ENCODE measurements at places on chromosomes 13 and 19.

DNA sequence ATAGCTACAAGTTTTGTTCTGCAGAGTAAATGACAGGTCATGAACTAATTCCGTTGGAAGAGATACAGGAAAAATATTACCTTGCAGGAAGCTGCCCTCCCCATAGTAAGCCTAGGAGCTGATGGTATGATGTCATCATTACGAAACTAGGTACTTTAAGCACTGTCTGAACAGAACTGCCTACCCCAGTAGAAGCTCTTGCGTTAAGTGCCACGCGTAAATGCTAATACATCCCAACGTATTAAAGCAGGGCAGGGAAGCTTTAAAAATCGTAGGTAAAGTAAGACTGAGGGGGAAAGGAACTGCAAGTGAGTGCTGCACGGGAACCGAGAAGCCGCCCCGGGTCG is 572 bp downstream of the UGGT2 start:
- no peak for DNase-seq

DNA sequence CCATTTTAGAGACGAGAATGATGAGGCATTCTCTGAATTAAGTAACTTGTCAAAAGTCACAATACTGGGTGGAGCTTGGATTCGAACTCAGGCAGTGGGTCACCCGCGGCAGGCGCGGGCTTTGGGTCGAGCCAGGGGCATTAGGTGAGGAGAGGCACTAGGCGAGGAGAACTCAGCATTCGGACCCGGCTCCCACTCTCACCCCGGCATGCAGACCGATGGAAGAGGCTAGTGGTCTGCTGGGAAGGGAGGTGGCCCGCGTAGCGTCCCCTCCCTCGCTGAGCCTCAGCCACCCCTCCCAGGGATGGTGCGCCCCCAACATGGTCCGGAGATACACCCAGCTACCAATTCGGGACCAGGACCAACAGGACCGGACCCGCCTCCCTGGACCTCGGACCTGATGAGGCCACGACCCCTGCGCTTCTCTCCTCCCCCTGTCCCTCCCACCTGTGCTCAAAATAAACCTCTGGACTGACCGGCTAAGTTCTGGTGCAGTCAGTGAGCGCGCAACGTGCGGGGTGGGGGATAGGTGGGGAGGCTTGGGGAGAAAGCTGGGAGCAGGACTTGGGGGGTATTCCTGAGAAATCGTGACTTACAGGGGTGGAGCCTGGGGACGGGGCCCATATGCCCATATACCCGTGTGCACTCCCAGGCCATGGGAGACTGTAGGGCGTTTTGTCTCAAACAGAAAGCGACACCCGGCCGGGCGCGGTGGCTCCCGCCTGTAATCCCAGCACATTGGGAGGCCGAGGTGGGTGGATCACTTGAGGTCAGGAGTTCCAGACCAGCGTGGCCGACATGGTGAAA is 1.3 kb upstream of the SNAPC2 start:
- DNase-seq, result no peak

DNA sequence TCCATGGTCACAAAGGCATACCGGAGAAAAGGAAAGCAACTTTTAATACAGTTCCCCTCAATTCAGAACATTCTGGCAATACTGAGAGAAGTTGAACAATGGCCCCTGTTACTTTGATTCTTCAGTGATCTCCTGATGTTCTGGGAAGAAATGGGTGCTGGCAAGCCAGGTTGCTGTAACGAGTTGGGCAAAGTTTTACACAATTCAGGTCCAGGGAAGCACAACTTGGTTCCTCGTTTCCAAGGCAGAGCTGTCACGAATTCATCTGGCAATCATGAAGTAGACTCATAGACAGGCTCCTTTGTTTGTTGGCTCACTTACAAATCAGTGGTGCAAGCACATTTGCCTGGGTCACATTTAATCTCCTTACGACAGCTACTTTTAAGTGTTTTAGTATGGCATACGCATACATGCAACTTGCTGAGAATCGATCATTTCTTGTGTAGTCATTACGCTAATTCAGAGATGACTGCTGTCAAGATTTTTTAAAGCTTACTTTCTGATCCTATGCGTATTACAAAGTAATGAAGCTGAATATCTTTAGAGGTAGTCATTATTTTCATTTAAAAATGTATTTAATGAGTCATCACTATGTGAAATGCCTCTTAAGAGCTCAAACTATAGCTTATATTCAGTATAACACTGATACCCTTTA is 174.7 kb downstream of the GPC5 start:
- DNase-seq, result no peak

GRCh38 chr19:42250666-42251531 is 4.0 kb downstream of the ERF start:
- no peak for DNase-seq

DNA sequence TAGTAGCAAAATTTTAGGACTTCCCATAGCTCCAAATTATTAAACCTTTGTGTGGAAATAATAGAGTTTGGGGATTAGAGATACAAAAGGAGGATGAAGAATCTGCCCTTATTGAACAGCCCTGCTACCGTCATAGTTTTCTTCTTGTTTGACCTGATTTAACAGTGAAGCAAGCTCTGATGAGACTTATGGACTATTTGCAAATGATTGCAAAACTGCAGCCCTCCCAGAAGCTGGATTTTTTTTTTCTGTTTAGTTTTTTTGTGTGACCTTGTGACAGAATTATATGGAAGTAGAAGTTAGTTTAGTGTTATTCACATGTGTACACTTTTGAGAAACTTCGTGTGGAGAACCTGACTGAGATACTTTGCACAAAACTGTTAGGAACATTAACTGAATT is 267.8 kb downstream of the KCNRG start:
- no peak for DNase-seq

DNA sequence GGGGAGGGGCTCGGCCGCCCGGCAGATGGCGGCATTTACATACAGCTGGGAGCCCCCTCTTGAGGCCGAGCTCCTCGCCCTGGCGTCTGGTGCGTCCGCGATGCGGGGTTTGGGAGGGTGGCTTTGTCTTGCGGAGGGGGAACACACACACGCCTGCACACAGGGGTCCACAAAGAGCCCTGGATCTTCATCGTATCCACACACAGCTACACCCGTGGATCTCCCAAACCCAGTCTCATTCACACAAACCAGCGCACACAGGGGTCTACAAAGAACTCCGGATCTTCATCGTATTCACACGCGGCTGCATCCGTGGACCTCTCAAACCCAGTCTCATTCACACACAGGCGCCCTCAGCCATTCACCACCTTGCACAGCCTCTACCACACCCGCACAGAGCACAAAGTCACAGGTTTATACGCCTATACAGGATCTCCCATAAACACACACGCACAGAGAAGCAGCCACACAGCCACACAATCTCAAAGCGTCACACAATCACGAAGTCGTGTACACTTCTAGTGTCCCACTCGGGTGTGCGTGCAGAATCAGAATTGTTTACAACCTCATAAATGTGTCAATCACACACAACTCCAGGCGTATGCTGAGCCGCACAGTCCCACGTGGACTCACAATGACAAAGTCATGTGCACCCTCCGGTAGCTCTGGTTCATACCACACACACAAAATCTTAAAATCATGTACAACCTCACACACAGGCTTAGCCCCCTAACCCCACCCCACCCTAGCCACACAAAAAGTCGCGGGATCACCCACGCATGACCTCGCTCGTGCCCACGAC is 550 bp upstream of the DLL3 start:
- DNase-seq, result no peak

- DNase-seq, result no peak
Observed at GRCh38 chr19:47547199-47547598, 25.7 kb downstream of the ZNF541 start.

GRCh38 chr19:34707661-34708060 is 26.4 kb upstream of the ZNF181 start:
- no peak for DNase-seq

DNA sequence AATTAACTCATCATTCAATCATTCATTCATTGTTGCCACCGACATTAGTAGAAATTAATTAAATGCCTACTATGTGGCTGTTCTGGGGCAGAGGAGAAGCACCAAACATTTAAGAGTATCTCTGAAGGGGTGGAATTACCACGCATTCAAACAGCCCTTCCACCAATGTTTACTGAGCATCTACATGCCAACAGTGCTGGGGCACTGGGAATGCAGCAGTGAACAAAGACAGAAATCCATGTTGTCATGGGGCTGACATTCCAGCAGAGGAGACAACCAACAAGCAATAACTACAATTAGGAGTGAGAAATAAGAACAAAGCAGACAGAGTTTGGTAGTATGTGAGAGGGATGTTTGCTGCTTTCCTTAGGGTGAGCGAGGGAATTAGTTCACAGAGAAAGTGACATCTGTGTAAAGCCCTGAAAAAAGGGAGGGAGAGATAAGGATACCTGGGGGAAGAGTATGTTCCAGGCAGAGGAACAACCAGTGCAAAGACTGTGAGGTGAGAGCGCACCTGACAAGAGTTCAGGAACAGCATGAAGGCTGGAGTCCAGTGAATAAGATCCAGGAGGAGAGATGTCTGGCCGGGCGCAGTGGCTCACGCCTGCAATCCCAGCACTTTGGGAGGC is 1.3 kb upstream of the PAK4 start:
- DNase-seq, result no peak

DNA sequence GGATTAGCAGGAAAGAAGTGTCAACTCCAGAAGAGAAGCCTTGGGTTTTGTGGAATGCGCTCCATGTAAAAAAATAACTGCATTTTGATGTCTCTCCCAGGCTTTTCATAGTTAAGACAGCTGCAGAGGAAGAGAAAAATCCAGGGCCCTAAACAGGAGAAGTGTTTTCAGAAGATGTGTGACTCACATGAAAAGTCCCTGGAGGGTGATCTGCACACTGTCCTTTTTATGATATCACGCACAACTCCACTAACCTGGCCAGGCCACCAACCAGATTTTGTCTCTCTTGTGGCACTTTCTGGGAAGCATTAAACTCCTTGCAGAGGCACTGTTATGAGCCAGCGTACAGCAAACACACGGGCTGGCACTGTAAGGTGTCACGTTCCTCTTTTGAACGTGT is 267.3 kb downstream of the FGF9 start:
- no peak for DNase-seq

- DNase-seq, result no peak
Observed at GRCh38 chr19:19570571-19570970, 32.5 kb downstream of the CILP2 start.

- no peak for DNase-seq
Observed at GRCh38 chr13:38045278-38046048, 175.9 kb upstream of the TRPC4 start.

DNA sequence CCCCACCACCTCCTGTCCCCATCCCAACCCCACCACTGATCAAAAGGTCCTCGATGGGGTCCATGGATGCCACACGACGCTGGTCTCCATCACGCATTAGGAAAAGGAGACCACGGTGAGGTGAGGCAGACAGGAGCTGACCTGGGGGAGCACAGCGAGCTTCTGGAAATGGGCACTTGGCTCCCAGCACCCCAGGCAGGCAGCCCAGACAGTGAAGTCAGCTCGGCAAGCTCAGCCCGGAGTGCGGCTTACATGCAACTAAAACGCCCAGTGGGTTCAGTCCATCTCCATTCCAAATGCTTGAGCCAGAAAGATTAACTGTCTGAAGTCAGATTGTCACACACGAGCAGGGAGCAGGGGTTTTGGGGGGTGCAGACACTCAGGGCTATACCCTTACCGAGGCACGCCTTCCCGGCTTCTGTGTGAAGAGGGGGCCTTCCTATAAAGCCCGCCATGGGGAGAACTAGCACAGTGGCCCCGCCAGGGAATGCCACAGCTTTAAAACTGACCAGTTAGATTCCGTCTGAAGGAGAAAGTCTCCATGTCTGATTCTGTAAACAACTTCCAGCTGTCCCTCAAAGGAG is 79.4 kb downstream of the SPACA7 start:
- DNase-seq, result peak; percentile 79

- no peak for DNase-seq
Observed at GRCh38 chr13:96193728-96194310, 103.9 kb downstream of the HS6ST3 start.

DNA sequence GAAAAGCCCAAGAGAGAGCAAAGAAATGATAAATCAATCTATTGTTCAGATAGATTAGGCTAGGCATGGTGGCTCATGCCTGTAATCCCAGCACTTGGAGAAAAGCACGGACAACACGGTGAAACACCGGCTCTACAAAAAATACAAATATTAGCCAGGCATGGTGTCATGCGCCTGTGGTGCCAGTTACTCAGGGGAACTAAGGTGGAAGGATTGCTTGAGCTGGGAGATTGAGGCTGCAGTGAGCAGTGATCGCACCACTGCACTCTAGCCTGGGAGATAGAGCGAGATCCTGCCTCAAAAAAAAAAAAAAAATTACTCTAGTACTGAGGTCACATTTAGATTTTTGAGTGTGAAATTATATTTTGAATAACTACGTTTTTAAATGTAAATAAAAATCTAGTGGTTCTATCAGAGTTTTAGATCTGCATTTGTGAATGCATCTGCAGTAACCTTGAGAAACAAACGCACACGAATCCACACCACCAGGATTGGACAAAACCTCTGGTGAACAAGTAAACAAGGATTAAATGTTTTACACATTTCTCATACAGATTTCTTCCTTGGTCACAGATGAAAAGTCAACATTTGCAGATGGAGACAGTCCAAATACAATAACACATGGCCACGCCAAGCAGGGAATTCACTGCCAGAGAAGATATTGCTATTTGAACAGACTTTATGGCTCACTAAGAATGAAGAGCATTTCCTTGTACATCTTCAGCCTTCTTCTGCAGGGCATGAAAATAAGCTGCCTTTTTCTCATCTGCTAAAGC is 917.6 kb downstream of the PCDH9 start:
- DNase-seq, result no peak

GRCh38 chr13:112638157-112638750 is 50.3 kb upstream of the TUBGCP3 start:
- no peak for DNase-seq

DNA sequence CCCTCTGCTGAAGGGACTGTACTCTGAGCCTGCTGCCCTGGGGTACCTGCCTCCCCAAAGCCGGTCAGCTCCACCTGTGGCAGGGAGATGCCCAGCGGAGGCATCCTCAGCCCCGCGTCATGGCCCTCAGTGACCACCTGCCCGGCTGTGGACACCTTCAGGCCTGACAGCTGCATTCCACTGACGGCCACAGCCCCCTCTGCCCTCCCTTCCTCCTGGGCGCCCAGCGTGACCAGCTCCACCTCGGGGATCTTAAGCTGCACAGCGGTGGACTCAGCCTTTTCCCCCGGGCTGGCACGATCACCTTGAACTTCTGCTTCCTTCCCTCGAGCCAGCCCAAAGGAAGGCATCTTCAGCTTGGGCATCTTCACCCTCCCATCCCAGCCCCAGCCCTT is 4.8 kb upstream of the HIPK4 start:
- DNase-seq, result no peak

GRCh38 chr13:31731921-31732320 is 7.4 kb upstream of the RXFP2 start:
- DNase-seq, result no peak

- DNase-seq, result no peak
Observed at GRCh38 chr19:24051516-24051915, 35.5 kb upstream of the ZNF254 start.

GRCh38 chr19:1153891-1154730 is 20.0 kb downstream of the SBNO2 start:
- DNase-seq, result no peak
